ENCODE measurements at places on chromosomes 3 and 15.

DNA sequence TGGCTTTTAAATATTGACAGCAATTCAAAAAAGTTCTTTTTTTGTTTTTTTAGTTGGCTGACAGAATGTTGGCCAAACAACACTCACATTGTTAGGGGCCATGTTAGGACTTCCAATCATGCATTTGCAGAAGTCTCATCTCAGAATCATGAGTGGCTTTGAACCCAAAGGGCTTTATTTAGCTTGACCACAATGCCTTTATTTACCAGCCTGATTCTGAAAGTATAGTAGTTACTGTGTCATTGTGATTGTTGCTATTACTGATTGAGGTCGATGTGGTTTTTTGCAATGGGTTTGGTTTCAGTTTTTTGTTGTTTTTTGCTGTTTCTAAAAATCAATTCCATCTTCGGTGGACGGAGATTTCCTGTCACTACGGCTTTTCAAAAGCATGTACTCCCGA lies 7.2 kb downstream of the GLDN start:
- no peak for DNase-seq

GRCh38 chr3:25686766-25687165 lies 22.1 kb upstream of the TOP2B start:
- DNase-seq: no peak

GRCh38 chr15:76431971-76432370 lies 95.4 kb downstream of the ISL2 start:
- DNase-seq: no peak

DNA sequence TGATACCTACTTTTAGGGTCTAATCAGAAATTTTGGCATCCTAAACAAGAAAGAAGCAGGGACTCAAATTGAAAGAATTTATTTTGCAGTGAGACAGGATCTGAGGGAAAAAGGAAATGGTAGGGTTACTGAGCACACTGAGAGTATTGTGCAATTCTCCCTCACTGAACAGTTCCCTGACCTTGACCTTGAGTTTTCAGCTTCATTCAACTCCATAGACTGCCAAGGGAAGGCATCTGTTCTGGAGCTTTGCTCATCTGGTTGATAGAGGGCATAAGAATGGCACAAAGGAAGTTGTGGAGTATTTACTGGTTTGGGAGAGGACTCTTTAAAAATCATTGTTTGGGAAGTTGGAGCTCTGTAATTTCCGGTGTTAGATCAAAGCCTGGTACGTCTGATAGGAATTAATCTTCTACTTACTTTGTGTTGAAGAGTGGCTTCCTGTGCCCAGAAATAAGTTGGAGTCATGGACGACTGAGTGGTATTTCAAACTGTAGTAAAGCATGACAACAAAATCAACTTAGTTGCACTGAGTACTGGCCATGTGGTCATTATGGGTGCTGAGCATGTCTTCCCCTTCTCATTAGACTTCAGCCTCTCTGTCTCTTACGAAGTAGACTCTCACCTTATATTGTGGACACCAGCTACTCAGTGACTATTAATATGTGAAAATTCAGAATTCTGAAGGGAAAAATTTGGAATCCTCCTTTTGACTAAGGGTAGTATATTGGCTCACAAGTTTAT lies 40.8 kb downstream of the CLDN1 start:
- DNase-seq: no peak

DNA sequence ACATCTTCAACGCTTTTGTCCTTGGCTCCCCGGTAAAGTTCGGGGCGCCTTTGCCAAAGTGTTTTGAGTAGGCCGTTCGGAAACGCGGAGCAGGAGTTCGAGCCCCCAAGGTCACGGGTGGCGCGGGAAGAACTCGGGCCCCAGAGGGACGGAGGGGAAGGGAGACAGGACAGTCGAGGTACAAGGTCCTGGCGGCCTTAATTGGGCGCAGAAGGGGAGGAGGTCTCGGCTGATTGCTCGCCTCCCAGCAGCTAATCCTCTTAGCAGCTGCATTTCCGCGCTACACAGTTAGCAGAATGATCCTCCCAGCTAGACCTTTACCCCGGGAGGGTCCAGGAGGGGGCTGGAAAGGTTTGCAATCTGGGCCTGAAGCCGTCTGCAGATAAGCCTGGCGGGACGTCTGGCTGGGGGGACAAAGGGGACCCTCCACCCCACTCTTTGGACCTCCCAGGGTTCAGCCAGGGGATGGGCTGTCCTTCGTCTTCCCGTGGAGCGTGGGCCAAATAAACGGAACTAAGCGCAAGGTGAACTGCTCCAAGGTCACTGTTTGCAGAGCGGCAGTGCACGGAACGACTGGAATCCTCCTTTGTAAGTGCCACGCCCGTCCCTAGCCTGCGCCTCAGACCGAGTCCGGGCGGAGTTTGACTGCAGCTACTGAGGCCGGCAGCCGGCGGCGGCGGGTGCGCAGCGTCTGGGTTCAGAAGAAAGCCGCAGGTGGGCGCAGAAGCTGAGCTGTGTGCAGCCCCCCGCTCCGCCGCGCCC lies 7.2 kb downstream of the EOMES start:
- DNase-seq: no peak

- DNase-seq: no peak
Measured at GRCh38 chr3:168883145-168883544, 780.4 kb downstream of the MECOM start.

DNA sequence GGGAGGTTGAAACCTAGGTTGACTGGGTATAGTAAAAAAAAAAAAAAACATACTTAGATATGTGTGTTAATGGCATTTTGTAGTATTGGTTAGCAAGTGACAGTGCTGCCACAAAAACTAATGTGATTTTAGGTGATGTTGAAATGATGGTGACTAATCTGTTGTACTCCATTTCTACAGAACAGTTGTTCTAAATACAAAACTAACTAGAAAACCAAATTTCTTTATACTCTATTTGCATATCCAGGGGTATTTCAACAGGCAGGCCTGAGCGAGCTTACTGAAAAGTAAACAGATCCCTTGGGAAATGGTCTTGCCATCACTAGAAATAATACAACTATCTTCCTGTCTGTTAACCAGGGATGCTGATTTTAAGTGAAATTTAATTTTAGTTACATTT lies 20.5 kb downstream of the TSC22D2 start:
- DNase-seq: no peak

- DNase-seq: no peak
Measured at GRCh38 chr15:58773024-58773423, 1.9 kb downstream of the MINDY2 start.

DNA sequence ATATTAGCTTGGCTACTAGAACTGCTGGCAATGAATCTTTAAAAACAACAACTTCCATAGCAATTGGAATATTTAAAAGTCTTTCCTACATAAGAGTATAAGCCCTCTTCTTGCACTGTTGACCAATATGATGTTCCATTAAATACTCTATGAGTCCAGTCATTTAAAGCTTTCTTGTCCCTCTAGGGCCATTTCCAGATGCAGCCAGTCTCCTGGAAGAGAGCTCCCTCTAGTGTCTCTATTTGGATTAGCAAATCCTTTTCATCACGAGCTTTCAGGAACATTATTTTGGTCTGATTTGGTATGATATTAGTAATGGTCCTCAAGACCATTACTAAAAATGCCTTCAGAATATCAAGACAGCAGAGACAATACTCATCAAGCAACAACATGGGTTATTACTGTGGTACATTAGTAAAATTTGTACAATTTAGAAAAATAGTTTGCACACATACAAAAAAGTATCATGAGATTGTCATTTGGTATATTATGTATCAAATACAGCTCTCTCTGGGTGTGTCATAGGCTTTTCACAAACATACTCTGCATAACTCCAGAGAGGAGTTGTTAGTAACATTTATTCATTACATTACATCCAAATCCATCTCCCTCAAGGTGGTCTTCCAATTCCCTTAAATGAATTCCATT lies 101.3 kb downstream of the DPH6 start:
- DNase-seq: peak; percentile 67

DNA sequence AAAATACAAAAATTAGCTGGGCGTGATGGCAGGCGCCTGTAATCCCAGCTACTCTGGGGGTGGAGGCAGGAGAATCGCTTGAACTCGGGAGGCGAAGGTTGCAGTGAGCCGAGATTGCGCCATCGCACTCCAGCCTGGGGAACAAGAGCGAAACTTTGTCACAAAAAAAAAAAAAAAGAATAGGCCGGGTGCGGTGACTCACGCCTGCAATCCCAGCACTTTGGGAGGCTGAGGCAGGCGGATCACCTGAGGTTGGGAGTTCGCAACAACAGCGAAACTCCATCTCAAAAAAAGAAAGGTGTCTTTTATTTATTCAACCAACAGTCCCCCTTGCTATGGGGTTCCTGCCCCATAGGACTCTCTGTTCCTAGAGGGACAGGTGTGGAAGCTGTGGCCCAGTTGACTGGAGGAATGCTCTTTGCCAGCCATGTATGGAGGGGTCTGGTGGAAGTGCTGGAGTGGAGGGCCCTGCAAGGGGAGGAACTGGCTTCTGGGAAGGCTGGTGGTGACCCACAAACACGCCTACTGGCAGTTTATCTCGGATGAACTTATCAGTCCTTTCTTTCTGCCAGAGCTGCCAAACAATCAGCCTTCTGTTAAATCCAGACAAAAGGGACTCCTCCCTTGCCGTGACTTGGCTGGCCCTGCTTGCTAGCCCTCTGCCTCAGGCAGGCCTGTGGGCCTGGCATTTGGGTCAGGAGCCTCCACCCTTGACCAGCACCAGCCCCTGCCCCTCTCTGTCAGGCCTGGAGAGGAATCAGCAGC lies 4.6 kb upstream of the DAG1 start:
- DNase-seq: no peak

DNA sequence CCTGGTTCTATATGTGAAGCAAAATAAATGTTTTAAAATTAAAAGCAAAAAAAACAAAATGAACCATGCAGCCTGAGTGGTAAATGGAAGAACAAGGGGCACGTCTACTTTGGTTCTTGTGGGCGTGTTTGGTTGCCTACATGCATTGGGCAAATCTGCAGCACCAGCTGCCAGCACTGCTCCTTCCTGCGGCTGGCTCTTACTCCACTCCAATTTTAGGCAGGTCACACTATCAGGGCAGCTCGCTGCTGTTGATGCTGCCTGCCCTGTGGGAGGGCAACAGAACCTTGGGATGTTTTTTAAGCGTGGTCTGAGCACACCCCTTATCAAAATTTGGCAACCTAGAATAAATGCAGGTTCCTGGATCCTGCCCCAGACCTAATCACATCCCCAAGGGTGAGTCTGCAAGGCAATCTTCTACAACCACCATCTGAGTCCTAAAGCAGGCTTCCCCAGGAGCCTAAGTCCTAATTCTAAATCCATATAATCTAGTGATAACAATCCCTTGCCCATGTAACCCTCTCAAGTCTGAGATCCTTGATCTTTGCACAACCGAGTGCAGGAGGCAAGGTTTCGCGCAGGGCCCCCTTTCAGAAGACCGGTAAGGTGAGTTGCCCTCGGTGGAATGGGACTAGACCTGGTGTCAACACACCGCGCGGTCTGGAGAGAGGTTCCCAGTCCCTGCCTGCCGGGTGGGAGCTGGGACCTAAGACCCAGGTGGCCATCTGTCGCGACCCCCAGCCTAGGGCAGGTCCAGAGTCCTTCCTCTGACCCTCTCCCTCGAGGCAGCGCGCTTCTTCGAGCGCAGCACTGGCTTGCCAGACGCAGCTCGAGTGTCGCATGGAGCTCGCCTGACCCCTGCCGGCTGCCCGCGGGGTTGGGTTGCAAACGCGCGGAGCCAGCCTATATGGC lies 15.9 kb downstream of the IVD start:
- peak; percentile 72 for DNase-seq

DNA sequence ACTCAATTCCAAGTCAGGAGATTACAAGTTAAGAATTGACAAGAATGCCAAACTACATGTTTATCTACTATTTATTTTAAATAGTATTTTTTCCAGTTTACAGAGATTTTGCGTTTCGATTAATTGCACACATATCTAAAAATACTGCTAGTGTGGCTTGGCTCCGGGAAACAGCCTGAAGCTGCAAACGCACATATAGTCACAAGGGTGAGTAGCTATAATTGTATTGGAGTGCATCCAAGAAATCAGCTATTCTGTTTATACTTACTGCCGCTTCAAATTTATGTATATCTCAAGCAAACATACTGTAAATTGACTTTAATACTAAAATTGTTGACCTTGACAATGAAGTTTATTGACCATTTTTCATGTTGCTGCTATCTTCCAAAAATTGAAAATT lies 77.0 kb upstream of the PLSCR5 start:
- no peak for DNase-seq

- peak; percentile 32 for DNase-seq
Measured at GRCh38 chr3:46496746-46497555, 825 bp upstream of the RTP3 start.

DNA sequence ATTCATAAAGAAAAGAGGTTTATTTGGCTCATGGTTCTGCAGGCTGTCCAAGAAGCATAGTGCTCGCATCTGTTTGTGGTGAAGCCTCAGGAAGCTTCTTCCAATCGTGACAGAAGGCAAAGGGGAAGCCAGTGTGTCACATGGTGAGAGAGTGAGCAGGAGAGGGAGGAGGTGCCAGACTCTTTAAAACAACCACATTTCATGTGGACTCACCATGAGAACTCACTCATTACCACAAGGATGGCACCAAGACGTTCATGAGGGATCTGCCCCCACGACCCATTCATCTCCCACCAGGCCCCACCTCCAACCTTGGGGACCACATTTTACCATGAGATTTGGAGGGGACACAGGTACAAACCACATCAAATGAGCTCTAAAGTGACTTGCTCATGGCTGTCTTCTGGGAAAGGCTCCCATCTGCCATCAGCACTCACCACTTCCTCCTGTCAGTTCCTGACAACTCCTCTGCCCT lies 327.3 kb upstream of the TLE3 start:
- no peak for DNase-seq

DNA sequence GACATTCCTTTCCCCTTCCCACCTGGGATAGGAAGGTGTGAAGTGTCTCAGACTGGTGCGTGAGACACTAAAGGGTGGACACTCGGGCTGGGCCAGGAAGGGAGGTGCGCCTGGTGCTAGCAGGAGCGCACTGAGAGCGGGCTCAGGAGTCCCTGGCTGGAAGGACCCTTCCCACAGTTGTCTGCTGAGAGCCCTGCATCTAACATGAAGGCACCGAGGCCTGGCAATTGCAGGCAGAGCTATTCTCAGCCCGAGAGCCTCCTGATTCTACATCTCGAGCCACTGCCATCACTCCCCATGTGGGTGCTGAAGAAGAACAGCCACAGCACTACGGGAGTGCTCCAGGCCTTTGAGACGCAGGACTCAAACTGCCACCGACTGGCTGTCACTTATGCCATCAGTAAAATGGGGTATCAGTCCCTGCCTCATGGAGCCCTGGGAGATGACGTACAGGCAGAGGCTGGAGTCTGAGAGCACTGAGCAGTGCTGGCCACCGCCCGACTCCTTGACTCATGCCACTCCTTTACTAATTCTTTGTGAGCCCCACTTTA lies 159.4 kb downstream of the KLF13 start:
- no peak for DNase-seq

GRCh38 chr3:98500019-98500418 lies 2.5 kb downstream of the OR5K2 start:
- no peak for DNase-seq
